Hematopoietic multipotent progenitor cell treated with erythropoietin and hydrocortisone succinate and interleukin-3 and kit ligand, for 15 days (in vitro differentiated cells): ENCODE measurements at places on chromosomes 16 and 17.

GRCh38 chr16:59179446-59180082, 445.4 kb upstream of the GOT2 start:
- DNase-seq, result no peak

DNA sequence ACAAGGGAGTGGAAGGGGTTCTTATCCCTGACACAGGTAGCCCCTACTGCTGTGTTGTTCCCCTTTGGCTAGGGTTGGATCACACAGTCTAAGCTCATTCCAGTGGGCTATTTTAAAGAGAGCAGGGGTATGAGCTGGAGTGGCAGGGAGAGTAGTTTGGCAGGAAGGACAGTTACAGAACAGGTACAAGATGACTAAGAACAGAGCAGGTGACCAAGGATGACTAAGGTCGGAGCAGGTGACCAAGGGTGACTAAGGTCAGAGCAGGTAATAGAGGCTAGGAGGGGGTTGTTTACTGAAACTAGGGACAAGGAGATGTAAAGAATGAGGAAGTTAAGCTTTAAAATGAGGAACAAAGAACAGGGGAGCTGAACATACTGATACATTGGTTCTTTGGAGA, 58.8 kb downstream of the UTP18 start:
- no peak for DNase-seq

- no peak for DNase-seq
Observed at GRCh38 chr16:20818929-20819585, 12.7 kb downstream of the REXO5 start.

DNA sequence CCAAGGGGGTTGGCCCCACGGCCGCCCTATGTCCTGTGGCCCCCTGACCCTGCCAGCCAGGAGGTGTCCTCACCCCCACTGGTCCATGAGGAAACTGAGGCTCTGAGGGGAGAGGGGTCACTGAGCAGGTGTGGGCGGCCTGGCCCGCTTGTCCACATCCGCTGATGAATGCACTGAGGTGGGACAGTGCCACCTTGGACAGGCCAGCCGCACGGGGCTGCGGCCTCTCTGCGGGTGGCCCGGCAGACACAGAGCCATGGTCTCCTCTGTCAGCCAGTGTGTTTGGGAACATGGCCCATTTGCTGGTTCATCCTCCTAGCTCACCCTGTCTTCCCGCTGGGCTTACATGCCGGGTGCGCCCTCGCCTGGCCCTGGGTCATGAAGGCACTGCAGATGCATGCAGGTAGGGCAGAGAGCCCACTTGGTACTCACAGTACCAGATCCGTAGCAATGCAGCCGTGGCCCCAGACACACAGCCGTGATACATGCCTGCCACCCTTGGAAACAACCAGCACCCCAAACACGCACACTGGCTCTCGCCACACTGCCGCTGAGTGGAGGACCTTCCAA, 93.9 kb downstream of the ENGASE start:
- no peak for DNase-seq

DNA sequence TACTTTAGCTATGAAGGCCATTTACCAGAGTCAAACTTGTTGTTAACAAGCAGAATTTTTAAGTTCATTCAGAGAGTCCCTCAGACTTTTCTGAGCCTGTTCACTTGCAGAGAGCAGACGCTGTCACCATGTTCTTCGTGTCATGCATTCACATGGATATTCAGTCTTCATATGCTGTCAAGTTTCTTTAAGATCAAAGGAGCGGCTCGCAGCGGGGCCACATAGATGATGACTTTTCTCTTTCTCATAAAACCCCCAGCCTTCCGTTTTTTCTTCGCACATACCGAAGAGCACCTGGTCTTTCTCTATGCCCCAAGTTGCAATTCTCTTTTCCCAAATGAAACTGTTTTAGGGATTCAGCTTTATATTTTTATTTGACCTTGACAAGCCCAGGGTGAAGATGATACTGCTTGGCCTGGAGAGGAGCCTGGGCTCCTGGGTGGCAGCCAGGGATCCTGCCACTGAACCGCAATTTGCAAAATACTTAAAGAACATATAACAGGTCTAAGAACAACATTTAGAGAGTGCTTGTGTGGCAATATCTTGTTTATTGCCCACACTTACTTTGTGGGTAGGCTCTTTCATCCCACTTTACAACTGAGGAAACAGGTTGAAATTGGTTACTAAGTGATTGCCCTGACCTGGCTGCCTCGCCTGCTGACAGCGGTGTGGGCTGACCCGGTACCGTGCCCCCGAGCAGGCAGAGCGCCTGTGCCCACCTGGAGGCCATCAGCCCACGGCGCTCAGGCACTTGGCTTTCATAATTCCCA, 22.9 kb downstream of the SEC14L1 start:
- no peak for DNase-seq

DNA sequence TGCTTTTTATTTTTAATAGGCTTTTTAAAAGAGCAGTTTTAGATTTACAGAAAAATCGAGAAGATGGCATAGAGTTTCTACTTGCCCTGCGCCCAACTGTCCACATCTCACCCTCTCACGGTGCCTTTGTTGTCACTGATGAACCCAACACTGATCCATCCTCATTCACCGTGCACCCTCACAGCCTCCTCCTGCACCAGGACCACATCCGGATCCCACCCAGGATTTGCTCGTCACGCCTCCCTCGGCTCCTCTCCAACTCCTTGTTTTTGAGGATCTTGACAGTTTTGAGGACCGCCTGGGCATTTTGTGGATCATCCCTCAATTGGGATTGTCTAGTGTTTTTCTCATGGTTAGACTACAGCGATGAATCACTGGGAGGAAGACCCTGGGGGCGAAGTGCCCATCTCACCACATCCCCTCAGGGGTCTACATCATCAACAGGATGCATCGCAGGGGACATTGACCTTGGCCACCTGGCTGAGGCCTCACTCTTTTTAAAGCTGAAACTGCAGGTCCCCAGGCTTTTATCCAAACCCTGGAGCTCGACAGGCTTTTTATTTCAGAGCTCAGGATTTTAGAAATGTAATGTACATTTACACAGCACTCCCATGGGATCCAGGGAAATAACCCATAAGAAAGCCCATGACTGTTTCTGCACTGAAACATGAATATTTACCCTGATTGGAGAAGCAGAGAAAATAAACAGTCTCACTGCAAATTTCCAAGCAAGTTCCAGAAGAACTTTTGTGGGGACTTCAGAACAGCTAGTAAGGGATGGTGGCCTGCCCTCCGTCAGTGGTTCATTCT, 71.8 kb upstream of the ZNF469 start:
- no peak for DNase-seq

DNA sequence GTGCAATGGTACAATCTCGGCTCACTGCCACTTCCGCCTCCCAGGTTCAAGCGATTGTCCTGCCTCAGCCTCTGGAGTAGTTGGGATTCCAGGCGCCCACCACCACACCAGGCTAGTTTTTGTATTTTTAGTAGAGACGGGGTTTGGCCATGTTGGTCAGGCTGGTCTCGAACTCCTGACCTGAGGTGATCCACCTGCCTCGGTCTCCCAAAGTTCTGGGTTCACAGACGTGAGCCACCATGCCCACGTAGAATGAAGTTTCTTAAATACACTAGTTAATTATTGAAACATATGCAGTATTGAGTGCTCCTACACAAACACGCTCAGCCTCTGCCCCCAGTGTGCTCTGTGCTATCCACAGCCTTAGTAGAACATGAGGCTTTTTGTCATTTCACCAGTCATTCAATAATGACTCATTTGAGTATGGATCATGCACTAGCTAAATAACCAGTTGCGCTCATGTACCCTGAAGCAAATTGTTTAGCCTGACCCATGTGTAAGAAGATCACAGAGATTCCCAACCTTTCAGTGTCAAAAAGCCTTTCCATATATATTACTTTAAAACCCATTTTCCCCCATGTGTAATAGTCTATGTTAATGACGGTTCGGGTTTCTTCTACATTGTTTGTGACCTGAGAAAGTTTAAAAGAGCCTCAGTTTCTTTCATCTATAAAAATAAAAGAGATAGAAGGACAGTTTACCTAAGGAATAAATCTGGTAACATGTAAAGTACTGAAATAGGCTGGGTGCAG, 49.7 kb downstream of the TUBD1 start:
- no peak for DNase-seq

GRCh38 chr16:50731130-50731988, 10.5 kb upstream of the CYLD start:
- no peak for DNase-seq

- no peak for DNase-seq
Observed at GRCh38 chr17:44113868-44114840, 9.3 kb downstream of the HDAC5 start.

DNA sequence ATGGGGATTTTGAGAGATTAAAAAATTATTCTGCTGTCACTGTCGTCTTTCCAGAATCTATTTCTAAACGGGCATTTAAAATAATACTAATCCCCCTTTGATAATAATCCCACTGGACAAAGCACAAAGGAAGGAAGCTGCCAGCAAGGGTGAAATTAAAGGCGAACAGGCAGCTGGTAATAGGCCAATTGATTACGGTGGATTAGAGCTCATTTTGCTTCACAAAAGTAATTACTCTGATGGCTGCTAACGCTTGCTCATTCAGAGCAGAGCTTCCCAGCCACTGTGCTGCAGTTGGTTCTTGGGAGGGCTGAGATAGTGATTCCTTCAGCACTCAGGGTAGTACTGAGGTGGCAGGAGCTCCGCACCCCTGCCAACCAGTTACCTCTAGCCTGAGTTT, 205.7 kb downstream of the SNX29 start:
- DNase-seq, result no peak

GRCh38 chr17:6279659-6280058, 155.3 kb downstream of the AIPL1 start:
- no peak for DNase-seq

GRCh38 chr17:82840431-82840831, 609 bp upstream of the ZNF750 start:
- DNase-seq, result no peak

GRCh38 chr16:67393788-67394154, 473 bp upstream of the TPPP3 start:
- no peak for DNase-seq

DNA sequence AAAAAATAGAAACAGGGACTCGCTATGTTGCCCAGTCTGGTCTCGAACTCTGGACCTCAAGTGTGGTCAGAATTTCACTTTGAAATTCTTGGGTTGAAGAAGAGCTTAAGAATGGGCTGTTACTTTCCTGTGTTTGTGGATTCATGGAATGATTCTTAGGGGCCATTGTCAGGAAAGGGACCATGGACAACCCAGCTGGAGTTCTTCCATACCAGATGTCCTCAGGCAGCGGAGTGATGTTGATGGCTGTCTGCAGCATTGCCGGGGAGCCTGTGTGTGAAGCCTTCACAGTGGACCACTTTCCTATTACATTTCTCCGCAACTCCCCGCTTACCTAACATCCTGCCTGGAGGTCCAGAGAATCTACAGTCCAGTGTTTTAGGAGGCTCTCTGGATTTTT, 145.9 kb downstream of the CLEC16A start:
- DNase-seq, result no peak

GRCh38 chr17:21125862-21126261, 902 bp upstream of the DHRS7B start:
- DNase-seq, result no peak

- DNase-seq, result no peak
Observed at GRCh38 chr17:27906226-27906580, 13.0 kb upstream of the LYRM9 start.

DNA sequence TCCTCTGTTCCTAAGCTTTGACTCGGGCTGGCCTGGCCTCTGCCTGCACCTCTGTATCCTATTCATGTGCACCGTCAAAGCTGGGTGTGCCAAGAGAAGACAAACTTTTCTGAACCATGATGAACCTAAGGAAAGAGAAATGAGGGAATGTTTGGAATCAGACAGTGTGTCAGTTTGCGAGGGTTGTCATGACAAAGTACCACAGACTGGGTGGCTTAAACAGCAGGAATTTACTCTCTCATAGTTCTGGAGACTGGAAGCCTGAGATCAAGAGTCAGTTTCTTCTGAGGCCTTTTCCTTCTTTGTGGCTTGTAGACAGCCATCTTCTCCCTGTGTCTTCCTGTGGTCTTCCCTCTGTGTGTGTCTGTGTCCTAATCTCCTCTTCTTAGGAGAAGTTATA, 129.0 kb downstream of the KATNIP start:
- no peak for DNase-seq

GRCh38 chr16:49524216-49524946, 150.8 kb downstream of the C16orf78 start:
- no peak for DNase-seq

- no peak for DNase-seq
Observed at GRCh38 chr16:56257666-56258342, 66.5 kb downstream of the GNAO1 start.

- no peak for DNase-seq
Observed at GRCh38 chr17:10073941-10074340, 124.5 kb downstream of the GAS7 start.

- no peak for DNase-seq
Observed at GRCh38 chr17:82900741-82901140, 60.9 kb upstream of the ZNF750 start.

GRCh38 chr17:3038941-3039340, 24.5 kb downstream of the OR1D5 start:
- DNase-seq, result no peak

DNA sequence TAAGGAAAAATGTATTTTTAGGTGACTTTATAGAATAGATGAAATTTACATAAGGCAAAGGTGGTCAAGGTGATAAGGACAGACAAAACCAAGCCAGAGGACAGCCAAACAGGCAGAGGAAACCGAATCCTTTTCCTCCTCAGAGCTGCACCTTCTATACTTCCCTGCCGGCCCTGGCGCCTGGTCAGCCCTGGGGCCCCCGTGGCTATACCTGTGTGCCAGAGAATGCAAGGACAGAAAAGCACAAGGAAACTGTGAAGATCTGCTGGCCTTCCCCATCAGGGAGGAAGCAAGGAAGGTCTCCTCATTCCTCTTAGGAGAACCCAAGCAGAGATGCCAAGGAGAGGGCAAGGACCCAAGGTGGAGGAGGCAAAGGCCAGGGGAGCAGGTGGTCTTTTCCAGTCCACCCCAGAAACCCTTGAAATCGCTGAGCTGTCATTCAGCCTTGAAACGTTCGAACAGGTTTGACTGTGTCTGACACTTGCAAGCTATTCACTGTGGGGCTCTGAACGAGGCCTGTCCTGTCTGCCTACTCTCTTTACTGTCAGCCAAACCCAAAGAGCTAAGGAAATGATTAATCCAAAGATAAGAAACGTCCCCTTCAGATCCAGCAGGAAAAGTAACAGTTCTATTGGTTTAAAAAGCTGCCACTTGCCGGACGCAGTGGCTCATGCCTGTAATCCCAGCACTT, 114.4 kb downstream of the XYLT1 start:
- DNase-seq, result no peak

GRCh38 chr16:2237102-2237482, 848 bp downstream of the DNASE1L2 start:
- DNase-seq, result no peak

DNA sequence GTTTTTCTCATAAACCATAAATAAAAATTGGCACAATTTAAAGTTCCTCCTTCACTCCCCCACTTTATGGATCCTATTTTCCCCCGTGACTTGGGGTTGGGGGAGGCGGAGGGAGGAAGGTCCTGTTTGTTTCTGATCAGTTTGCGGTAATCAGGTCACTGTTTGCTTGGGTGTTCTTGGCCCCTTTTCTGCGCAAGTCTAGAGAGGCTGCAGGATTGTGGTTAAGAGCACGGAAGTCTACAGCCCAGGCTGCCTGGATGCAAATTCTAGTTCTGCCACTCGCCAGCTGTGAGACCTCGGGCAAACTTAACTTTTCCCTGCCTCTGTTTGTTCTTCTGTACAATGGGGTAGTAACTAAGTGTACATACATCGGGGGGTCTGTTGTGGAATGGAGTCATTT, 12.1 kb downstream of the ATP2C2 start:
- DNase-seq, result no peak

GRCh38 chr17:39804839-39805238, 59.3 kb downstream of the IKZF3 start:
- DNase-seq, result no peak
